ENCODE measurements at places on chromosomes 11 and 22. TPM values are rescaled to one million over a fixed set of nuclear protein-coding genes. Genes with fewer than 3 reads are reported as not detected.

DNA sequence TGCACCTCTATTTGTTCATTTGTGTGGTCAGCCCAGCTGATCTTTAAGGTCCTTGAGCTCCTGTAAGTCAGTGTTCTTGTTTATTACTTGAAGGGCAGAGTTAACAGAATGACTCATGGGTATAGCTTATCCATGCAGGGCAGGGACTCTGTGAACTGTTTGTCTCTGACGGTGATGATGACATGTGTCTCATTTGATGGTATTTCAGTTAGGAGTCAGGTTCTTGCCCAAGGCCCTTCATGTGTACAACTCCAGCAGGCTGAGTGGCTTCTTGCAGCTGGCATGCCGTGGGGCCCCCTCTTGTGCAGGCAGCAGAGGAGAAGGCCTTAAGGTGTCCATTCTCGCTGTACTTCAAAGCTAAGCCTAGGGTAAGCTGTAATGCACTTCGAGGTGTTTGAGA is 165.1 kb downstream of the DBX1 start:
- no peak for DNase-seq

DNA sequence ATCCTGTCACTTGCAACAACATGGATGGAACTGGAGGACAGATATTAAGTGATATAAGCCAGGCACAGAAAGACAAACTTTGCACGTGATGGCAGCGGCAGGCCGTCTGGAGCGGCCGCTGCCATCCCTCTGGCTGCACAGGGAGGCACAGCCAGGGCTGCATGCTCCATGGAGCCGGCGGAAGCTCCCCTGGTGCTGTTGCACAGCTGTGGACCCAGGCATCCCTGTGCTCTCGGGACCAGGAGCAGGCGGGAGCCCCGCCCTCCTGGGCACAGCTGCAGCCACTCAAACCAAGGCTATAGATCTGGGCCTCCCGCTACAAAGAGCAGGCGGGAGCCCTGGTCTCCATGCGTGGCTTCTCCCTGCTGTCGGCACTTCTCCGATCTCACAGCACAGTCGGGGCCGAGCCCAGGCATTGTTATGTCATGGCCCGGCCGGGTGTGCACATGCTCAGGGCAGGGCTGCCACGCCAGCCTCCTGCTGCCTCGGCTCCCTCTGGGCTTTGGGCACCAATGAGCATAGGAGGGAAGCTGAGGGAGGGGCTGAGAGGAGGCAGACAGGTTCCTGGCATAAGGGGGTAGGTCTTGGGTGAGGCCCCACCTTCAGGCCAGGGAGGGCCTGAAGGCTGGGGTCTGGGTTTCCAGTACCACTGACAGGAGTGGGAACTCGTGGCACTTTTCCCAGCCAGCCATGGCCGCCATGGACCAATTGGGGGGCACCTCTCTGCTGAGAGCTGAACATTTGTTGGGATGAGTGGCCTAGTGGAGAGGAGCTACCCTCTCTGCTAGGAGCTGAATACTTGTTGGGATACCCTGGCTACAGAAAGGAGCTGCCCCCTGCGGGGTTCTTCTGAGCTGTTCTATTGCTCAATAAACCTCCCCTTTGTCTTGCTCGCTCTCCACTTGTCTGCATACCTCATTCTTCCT is 16.7 kb downstream of the RRP8 start:
- DNase-seq: no peak

DNA sequence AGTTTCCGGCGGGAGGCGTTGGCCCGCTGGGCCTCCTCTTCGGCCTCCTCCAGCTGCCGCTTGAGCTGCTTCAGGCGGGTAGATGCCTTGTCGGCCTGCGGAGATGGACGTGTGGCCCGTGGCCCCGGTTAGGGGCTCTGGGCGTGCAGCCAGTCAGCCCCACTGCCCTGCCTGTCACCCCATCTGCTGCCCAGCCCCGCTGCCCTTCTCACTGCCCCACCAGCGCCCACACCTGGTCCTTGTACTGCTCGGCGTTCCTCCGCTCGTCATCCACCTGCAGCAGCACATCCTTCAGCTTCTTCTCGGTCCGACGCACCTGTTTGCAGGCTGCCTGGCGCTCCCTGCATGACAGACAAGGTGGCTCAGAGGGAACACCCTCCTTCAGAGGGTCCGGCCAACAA is 31.2 kb downstream of the APOL1 start:
- no peak for DNase-seq

- no peak for DNase-seq
Measured at GRCh38 chr11:60974726-60975125, 3.2 kb downstream of the CD6 start.

C2CD2L gene
- total RNA-seq: 19.1 TPM

DNA sequence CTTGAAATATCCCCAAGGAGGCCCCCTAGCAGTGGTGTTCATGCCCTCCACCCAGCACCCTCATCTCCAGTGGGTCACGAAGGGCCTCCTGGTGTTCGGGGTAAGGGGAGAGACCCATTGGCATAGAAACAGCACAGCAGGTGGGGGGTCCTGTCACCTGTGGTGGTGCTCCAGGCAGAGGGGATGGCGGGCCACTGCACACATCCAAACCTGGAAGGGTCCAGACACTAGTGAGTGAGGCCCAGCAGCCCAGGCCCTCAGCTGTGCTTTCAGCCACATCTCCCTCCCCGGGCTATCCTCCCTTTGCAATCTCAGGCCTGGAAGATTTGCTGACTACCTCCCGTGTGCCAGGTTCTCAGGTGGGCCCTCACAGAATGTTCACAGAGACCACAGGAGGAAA is 59.4 kb upstream of the LYVE1 start:
- DNase-seq: no peak

DNA sequence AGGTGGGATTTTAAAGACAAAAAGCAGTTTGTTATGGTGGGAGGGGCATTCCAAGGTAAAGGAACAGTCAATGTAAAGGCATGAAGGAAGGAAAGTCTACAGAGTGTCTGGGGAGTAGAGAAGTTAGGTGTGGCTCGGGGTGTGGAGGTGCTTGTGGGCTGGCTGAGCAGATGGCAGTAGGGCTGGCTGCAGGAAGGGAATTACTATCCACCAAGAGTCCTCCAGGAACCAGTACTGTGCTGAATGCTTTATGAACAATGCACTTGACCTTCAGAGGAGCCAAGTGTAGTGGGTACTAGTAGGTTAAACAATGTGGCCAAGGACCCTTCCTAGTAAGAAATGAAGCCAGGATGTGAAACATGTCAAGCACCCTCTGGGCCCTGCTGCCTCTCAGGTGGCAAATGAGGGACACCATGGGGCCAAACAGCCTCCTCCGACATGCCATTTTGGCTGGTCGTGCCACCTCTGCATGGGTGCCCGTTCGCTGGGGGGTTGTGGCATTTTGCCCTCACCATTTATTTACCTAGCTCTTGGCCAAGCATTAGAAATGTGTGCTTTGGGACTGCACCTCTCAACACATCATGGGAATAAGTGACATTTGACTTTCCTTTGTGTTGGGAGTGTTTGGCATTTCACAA is 123.6 kb upstream of the TENM4 start:
- no peak for DNase-seq

- DNase-seq: no peak
Measured at GRCh38 chr22:29353286-29353685, 35.1 kb downstream of the AP1B1 start.

GRCh38 chr11:66268952-66269905 is 790 bp downstream of the RAB1B start:
- no peak for DNase-seq

GRCh38 chr11:94326947-94327346 is 22.6 kb downstream of the IZUMO1R start:
- no peak for DNase-seq

- DNase-seq: no peak
Measured at GRCh38 chr11:9708544-9708943, 44.7 kb downstream of the SWAP70 start.

DNA sequence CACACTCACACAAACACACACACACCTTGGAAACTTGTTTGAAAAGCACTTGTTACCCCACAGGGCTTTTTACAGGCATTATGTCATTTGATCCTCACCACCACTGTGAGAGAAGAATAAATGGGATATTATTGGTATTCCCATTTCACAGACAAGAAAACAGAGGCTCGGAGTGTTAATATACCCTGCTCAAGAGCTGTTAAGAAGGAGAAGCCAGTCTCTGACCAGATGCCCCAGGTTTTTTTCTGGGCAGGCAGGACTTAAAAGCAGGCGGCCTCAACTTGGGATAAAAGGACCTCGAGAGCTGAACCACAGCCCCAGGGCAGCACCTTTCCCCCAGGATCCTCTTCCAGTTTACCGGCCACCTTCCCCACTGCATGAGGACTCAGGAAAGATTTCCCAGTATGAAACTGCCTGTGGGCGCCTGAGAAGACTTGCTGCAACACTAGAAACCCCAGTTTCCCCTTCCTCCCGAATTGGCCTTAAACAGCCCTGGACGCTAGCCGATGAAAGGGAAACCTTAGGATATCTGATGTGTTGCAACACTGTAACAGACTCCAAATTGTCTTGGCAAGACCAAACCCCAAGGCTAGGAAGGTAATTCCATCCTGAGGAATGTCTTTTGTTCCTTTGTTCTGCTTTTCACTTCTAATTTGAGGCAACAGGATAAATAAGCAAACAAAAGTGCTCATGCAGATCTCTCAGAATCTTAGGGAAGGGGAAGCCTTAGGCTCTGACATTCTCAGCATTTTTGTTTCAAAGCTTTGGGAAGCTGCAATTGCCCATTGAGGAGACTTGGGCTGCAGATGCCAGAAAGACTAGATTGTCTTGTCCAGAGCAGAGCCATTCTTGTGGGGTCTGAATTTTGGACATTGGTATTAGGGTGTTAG is 173.5 kb downstream of the TRIM29 start:
- DNase-seq: no peak

DNA sequence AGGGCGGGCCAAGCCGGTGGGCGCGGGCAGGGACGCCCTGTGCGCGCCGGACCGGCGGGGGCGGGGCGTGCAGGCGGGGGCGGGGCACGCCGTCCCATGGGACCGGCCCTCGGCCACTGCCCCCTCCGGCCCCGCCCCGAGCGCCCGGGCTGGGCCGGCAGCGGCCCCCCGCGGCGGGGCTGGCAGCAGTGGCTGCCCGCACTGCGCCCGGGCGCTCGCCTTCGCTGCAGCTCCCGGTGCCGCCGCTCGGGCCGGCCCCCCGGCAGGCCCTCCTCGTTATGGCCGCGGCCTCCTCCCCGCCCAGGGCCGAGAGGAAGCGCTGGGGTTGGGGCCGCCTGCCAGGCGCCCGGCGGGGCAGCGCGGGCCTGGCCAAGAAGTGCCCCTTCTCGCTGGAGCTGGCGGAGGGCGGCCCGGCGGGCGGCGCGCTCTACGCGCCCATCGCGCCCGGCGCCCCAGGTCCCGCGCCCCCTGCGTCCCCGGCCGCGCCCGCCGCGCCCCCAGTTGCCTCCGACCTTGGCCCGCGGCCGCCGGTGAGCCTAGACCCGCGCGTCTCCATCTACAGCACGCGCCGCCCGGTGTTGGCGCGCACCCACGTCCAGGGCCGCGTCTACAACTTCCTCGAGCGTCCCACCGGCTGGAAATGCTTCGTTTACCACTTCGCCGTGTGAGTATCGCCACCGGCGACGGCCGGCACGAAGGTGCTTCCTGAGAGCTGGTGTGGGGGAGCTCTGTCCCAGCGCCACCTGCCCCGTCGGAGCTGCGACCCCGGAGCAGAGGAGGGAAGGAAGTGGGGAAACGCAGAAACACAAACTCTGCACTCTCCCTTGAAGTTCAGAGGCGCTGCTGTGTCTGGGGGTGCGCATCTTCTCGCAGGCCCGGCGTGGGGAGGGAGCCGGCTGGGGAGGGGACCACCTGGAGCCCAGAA is at the start of gene KCNQ1:
TSS of gene KCNQ1 (plus strand) at position 188 of the 925 bp plus-strand sequence. CDS start at position 279, 91 bp downstream.
- peak; percentile 74 for DNase-seq

GGTLC3 gene
- not detected for total RNA-seq

SLC37A2 gene
- total RNA-seq: 1.8 TPM

GRCh38 chr11:107799218-107799859 is 59.2 kb downstream of the SLC35F2 start:
- DNase-seq: no peak

DNA sequence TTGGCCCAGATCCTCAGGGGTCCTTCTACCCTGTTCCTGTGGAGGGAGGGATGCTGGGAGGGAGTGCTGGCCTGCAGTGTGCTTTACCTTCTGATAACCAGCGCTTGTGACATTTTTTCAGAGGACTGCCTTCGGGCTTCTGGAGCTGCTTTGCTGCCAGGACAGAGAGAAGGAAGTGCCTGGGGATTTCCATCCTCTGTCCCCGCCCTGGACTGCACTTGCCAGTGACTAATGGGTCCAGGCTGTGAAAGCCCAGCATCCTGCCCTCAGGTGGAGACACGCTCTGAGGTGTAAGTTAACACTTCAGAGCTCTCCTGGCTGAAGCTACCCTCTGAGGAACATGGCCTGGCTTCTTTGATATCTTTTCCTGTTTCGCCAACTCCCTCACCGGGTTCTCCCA is 158.7 kb upstream of the SYT13 start:
- no peak for DNase-seq

TCIRG1 gene
- 226 TPM for total RNA-seq

GRCh38 chr11:64632237-64632636 is 41.2 kb downstream of the SLC22A12 start:
- no peak for DNase-seq

DNA sequence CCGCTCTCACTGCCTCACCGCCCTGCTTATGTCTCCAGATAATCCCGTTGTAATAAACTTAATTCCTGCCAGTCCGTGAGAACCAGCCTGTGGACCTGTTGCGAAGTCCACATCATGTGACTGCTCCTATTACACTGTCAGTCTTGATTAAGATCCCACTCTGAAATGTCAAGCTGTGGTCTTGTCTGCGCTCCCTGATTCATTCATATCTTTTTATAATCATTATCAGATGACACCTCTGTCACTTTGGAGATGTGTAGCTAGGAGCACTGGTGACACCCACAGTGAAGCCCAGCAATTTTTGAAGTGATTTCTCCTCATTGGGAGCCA is 377.3 kb downstream of the TBC1D22A start:
- no peak for DNase-seq

DNA sequence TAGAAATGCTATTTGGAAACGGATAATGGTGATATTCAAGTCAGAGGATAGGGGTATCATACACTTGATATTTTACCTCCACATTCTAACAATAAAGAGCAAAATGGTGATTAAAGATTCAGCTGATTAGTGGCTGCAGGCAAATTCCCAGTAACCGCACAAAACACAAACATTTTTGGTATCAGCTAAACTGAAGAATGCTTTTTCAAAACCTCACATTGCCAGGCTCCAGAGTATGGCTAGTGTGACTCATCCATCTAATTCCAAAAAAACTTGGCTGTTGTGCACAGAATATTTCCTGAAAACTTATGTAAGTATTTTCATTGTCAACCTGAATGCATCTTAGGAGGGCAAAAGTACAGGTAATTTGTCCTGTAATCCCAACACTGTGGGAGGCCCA is 10.9 kb downstream of the SRPRA start:
- DNase-seq: no peak

GRCh38 chr11:69651834-69652620 is 11.1 kb downstream of the CCND1 start:
- no peak for DNase-seq

DNA sequence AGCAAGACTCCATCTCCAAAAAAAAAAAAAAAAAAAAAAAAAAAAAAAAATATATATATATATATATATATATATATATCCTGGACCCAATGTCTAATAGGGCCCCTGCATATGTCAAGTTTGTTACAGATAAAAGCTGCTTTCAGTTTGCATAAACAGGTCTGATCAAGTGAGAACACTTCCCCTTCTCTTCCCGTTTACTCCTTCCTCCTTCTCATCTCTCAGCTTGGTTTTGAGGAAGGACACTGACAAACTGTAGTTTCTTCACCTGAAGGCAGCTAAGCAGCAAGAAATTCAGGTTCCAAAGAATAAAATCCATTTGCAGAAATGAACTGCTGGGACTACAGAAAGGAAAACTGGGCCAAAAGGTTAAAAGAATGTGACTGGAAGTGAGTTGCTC is 11.7 kb downstream of the THOC5 start:
- no peak for DNase-seq

- DNase-seq: no peak
Measured at GRCh38 chr11:66314561-66315497, 2.0 kb downstream of the CD248 start.

OR51B4 gene
- not detected for total RNA-seq

All from activated naive CD4-positive, alpha-beta T cell treated with anti-CD3 and anti-CD28 coated beads, Interleukin-2, amount 50 U/mL, for 72 hours (primary cell).